C1 segment of cervical spinal cord (tissue), 14 donors: ENCODE measurements at places on chromosomes 6 and 20.

DNA sequence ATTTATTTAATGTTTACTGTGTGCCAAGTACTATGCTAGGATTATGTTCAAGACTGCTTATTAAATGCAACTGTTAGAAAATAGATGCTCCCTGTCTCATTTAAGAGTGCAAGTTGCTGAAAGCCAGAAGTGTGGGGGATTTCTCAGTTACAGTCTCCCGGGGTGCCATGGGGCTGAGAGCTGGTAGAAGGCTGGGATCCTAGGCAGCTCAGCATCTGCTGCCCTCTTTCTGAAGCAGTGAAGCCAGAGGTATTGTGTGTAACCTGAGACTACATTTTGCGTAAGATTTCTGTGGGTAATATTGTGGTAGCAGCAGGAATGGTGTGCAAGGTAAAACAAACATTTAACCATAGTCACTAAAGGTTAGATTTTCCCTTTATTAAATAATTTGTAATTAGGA lies 120.6 kb downstream of the AKAP7 start:
- no peak for DNase-seq

DNA sequence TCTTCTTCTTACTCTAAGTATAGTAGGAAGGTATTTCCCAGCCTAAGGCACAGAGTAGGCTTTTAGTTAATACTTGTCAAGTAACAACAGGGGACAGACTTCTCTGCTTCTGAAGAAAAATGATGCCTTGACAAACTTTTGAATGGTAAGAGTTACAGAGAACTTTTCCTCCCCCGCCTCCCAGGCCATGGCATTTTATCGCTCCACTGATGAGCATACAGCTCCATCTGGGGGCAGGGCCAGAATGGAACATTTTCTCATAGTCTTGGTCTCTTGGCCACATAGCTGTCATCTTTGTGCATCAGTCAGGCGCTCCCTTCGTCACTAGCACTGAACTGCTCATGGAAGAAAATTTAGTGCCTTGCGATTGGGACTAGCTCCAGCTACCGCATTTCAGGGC lies 1066.8 kb upstream of the CITED2 start:
- DNase-seq, result peak; percentile 4

DNA sequence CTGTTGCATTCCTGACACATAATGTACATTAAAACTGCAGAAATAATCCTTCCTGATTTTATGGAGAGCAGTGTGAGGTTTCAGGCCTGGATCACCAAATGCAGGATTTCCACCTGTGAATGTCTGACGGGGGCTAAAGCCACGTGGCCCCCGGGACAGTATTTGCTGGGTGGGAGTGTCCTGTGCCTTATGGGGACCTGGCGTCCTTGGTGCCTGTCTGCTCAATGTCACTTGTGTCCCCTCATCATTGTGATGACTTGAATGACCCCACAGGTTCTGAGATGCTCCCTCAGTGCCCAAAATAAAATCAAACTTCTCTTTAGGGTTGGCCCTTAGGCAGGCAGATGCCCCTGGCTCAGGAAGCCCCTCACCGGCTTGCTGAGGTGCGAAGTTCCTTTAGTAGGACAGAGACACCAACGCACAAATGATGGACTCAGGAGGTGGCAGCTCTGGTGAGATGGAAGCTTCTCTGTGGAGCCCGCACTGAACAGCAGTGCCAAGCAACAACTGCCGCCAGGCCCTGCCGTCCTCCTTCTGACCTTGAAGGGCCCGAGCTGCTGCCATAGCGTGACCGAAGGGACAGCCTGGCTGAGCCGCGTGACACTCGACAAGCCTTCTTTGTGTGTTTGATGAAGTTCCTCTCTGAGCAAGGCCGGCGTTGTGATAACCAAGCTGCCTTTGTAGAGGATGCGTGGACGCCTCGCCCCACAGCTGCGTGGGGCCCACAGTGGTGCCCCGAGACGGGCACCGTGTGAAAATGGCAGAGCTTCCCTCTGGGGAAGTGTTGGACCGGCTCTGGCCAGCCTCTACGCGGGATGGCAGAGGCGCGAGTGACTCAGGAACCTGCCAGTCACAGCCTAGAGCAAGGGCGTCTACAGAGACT lies 30.9 kb downstream of the FRMD1 start:
- DNase-seq, result no peak

DNA sequence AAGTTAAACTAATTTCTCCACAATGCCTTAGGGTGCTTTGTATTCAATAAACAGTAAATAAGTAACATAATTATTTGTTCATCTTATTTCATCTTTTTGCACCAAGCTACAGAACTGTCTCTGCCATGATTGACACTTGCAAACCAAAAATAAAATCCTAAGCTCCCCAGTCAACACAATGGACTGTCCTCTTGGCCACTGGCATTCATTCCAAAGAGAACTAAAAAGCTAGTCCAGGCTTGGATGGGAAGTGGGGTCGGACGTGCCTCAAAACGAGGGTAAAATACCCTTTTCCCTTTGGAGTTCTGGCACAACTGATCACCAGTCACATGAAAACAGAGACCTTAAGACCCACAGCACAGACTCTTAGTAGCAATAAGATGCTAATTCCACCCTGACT lies 66.4 kb upstream of the THBS2 start:
- no peak for DNase-seq

DNA sequence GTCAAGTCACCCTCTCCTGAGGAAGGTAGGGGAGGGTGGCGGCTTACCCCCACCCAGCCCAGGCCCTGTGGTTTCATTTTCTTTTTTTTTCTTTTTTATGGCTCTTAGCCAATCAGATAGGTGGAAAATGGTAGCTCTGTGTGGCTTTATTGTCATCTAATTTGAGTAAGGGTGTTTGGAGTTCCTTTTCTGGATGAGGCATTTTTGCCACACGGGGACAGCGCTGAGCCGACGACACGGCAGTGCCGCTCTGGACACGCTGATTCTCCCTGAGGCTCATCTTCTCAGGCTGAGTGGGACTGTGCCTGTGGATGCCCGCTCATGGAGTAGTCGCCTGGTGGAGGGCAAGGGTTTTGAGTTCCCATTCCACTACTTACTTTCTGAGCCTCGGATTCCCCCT lies 37.6 kb upstream of the ANGPT4 start:
- DNase-seq, result no peak

DNA sequence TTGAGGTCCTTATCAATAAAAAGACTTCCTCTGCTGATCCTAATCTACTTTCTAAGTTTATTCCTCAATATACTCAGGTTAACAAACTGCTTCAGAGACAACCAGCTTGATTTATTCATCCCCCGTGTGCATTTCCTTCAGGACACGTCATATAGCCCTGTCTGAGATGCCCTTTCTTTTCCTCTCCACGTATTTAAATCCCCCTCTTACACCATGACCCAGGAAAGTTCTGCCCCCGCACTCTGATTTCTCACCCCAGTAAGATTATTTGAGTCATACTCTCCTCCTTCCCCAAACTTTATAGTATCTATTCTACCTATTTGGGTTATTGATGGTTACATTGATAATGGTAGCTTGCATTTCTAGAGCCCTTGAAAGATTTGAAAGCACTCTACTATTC lies 9.8 kb upstream of the CGA start:
- DNase-seq, result no peak

DNA sequence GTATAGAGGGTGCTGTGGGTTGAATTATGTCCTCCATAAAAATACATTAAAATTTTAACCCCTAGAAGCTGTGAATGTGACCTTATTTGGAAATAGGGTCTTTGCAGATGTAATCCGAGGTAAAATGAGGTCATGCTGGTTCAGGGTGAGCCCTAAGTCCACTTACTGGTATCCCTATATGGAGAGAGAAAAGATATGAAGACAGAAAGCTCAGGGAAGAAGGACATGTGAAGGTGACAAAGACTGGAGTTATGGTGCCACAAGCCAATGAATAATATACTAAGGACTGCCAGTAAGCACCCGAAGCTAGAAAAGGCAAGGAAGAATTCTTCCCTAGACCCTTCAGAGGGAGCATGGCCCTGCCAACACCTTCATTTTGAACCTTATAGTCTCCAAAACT lies 50.2 kb downstream of the PLN start:
- no peak for DNase-seq

DNA sequence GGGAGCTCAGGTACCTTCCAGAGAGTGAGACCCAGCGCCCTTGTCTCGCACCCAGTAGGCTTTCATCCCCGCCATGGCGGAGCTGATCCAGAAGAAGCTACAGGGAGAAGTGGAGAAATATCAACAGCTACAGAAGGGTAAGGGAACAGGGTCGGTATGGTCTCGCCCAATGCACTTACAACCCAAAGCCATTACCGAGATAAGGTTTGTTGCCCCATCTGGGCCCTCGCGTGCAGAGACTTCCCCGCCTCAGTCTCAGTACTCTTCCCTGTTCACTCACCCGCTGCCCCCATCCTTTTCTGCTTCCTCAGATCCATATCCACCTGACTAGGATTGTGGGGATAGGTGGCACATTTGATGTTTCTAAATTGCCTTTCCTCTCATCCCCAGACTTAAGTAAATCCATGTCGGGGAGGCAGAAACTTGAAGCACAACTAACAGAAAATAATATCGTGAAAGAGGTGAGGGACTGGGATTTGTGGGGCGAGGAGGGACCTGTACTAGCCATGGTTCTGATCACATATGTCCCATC lies 449 bp downstream of the PFDN6 start:
- DNase-seq, result no peak

DNA sequence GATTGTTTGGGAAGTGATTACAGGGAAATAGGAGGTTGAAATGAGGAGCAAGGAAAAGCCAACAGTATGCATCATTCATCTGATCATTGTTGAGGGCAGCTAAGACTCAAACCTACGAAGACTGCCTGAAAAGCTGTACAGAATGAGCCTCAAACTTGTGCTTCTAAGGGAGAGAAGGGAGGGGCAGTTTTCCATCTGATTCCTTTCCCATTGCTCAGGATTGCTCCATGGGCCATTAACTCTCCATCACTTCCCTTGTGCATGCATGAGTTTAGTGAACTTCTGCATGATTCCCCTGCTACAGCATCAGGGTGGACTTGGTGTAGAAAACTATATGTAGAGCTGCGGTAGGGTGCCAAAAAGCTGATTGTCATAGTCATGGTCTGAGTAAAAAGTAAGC lies 742.7 kb upstream of the SLC35B3 start:
- no peak for DNase-seq

DNA sequence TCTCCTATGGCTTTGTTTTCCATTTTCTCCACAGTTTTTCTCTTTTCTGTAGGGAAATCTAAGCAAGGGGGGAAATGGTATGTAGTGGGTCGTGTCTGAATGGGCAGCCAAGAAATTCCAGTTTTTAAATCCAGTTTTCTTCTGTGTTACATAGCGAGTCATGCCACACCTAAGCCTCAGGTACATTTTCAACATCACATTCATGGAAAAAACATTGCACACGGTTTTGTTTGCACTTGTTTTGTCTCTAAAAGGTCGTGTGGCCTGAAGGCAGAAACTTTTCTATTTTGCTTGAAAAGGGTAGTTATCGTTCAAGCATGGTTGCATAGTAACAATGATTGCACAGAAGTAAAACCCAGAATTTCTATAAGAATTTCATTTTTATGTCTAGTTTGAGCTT lies 70.5 kb downstream of the MOXD1 start:
- no peak for DNase-seq
